A549 treated with GW870086 at 1 μM for 4 hours (cell line): ENCODE measurements at places on chromosomes 16 and 17. TPM values are rescaled to one million over a fixed set of nuclear protein-coding genes. Genes with fewer than 3 reads are reported as not detected.

OR1D2 gene
- total RNA-seq = not detected in 5 replicates

TMEM100 gene
- total RNA-seq = not detected in 5 replicates

CD19 gene
- not detected in 5 replicates for total RNA-seq

PSKH1 gene
- 12.7 to 18.9 TPM (median 14.8 TPM) in 5 replicates for total RNA-seq

KRTAP2-1 gene
- not detected in 5 replicates for total RNA-seq

PRRT2 gene
- 0.18 to 0.44 TPM (median 0.31 TPM) in 5 replicates for total RNA-seq

FAM171A2 gene
- 2.6 to 4.2 TPM (median 3.5 TPM) in 5 replicates for total RNA-seq

ZPBP2 gene
- not detected in 5 replicates for total RNA-seq

IRX6 gene
- not detected in 5 replicates for total RNA-seq

MYH2 gene
- total RNA-seq = not detected in 5 replicates

PRM3 gene
- not detected in 5 replicates for total RNA-seq

TBC1D28 gene
- total RNA-seq = not detected in 5 replicates

KRT24 gene
- total RNA-seq = not detected in 5 replicates

CLTC gene
- total RNA-seq = 170 to 205 TPM (median 197 TPM) in 5 replicates

ASPHD1 gene
- total RNA-seq = 15.9 to 27.5 TPM (median 23.8 TPM) in 5 replicates

HS3ST3A1 gene
- 0.24 to 0.82 TPM (median 0.44 TPM) in 5 replicates for total RNA-seq

GPR142 gene
- not detected in 5 replicates for total RNA-seq

KRT34 gene
- total RNA-seq = 0.37 to 0.73 TPM (median 0.45 TPM) in 5 replicates

CFAP97D1 gene
- 0.03 TPM in 1 of 5 replicates, not detected in the others for total RNA-seq

NTN1 gene
- 0.35 to 0.49 TPM (median 0.42 TPM) in 5 replicates for total RNA-seq
